Activated T-helper 1 cell treated with anti-CD3 and anti-CD28 coated beads, Interleukin-12 subunit alpha, Interleukin-12 subunit beta, Interleukin-2, Interleukin-4 antibody, amounts not matched to agents 30 ng/mL and 10 ng/mL and 1 ng/mL, durations not matched to agents 14 hours and 24 hours and 36 hours (primary cell): ENCODE measurements at places on chromosomes 4 and X. TPM values are rescaled to one million over a fixed set of nuclear protein-coding genes. Genes with fewer than 3 reads are reported as not detected.

Gene CXCL13
- total RNA-seq, result 6.8 and 7.9 TPM in 2 replicates

Gene SLC2A9
- total RNA-seq, result 3.4 and 4.5 TPM in 2 replicates

DNA sequence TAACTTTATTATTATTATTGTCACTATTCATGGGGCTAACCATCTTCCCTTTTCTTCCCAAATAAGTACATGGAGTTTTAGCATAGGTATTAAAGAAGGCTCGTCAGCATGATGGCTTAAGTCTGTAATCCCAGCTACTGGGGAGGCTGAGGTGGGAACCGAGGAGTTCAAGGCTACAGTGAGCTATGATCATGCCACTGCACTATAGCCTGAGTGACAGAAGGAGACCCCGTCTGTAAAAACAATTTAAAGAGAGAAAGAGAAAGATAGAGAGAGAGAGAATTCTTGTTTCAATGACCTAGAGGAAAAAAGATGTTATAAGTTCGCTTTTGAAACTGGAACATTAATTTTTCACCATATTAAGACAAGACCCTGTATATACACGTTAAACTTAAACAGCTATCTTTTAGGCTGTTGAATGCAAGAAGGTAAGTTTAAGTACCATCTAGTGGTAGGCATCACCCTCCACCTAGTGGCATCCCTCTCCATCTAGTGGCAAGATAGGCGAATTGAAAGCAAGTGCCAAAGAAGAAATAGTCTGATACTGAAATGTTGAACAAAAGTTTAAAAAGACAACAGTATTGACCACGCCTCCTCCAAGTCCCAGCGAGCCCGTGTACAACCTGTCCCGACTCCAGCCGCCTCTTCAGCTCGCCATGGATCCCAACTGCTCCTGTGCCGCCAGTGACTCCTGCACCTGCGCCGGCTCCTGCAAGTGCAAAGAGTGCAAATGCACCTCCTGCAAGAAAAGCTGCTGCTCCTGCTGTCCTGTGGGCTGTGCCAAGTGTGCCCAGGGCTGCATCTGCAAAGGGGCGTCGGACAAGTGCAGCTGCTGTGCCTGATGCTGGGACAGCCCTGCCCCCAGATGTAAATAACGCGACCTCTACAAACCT, 26.0 kb upstream of the YTHDC1 start:
- H3K36me3 ChIP-seq, result no peaks in the 10 kb centered on the region
- peak overlapping the region; percentile 65 for H3K4me3 ChIP-seq

DNA sequence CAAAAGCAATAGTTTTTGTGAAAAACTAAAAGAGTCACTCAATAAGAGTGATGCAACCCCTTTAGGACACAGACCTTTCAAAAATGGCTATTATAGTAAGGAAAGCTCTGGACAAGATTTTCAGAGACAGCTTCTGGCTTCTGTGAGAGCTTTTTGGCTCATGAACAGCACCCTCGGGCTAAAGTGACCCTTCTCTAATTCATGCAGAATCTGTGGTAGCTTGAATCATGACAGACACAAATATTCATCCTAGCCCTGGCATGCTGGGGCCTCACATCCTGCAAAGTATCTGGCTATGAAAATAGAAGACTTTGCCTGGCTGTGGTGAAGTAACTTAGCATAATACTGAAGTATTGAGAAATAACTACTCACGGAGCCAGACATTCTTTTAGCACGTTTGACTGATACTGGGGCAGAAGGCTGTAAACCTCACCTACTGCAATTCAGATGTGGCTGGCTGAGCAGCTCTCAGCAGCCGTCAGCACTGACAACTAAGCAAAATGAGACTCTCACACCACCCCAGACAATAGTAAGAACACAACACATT, 327.3 kb downstream of the MAPK10 start:
- H3K4me3 ChIP-seq, result no peak overlapping the region
- DNase-seq, result no peak
- no peaks in the 10 kb centered on the region for H3K4me1 ChIP-seq
- H3K27me3 ChIP-seq, result no peaks in the 10 kb centered on the region

DNA sequence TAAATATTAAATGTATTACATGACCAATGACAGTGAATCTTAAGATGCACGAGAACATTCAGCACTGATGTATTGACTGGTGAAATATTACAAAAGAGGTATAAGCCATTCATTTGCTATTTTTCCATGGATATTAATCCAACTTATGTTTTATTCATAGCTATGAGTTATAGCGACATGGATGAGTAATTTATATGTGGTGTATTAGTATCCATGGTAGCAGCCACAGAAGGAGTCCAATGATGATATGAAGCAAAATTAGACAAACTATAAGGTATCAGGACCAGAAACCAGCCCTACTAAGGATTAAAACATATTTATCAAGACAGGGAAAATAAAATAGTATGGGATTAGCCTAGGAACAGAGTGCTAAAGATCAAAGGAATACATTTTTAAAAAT, 50.7 kb downstream of the THAP9 start:
- H3K27ac ChIP-seq, result no peak overlapping the region
- H3K27me3 ChIP-seq, result no peaks in the 10 kb centered on the region
- no peak for DNase-seq
- H3K4me3 ChIP-seq, result no peak overlapping the region

DNA sequence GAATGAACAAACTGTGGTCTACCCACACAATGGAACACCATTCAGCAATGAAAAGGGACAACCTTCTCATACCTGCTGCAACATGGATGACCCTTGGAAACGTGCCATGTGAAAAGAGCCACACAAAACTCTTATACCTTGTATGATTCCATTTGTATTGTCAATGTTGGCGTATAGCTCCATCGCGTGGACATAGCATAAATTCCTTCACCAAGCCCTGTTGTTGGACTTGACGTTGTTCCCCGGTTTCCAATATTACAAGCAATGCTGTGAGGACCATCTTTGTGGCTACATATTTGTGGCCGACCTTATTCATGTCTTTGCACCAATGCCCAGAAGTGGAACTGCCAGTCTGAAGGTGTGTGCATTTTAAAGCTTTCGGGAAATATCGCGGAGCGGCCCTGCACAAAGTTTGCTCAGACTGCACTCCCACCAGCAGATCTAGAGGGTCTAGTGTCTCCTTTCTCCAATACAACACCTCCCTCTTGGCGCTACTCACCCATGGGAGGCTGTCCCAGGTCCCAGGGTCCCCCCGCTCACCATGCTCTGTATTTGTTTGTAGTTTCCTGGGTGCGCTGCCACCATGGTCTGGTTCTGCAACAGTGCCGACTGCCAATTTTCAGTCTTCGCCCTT, at the start of gene CLDN34:
TSS of gene CLDN34 (plus strand) at position 584 of the 634 bp plus-strand sequence. CDS start at position 584, 0 bp downstream.
- H3K27ac ChIP-seq, result no peak within 1 kb of the TSS
- H3K27me3 ChIP-seq, result peaks cover 3% of the 10 kb centered on the region
- no peaks in the 10 kb centered on the region for H3K36me3 ChIP-seq
- no peak for DNase-seq

GRCh38 chrX:74297766-74298165, 6.2 kb upstream of the ZCCHC13 start:
- no peak for DNase-seq
- no peak overlapping the region for H3K4me3 ChIP-seq
- H3K36me3 ChIP-seq, result no peaks in the 10 kb centered on the region
- no peaks in the 10 kb centered on the region for H3K27me3 ChIP-seq
- peaks cover 16% of the 10 kb centered on the region for H3K4me1 ChIP-seq

- peaks cover 3% of the 10 kb centered on the region for H3K27me3 ChIP-seq
- no peak for DNase-seq
- no peaks in the 10 kb centered on the region for H3K36me3 ChIP-seq
- H3K4me1 ChIP-seq, result no peaks in the 10 kb centered on the region
- H3K27ac ChIP-seq, result no peak overlapping the region
Observed at GRCh38 chrX:39670281-39670680, 427.5 kb downstream of the BCOR start.

DNA sequence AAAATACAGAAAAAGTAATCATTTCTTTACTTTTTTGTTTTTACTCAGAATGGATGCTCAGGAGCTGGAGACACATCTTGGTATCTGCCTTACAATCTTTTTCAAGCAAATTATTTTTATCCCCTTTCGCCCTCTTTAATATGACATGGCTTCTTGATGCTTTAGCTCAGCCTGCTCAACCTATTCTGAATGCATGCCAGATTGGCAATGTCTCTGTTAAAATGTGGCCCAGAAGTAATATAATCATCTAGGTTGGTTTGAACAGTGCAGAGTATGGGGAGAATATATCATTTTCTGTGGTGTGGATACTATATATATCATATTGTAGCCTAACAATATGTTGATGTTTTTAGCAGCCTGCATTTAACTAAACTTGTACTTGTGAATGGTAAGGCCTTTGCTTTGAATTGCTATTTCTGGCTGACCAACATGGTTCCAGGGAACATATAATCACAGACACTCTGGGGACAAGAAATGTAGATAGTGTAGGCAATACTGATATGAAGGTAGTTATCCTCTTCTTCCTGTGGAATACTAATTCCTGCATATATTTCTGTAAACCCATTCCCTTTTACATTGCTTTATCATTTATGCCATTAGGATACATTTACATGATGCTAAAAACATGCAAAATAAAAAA, 282.7 kb downstream of the PPP3CA start:
- no peak for DNase-seq
- H3K36me3 ChIP-seq, result peaks cover 4% of the 10 kb centered on the region
- H3K27me3 ChIP-seq, result no peaks in the 10 kb centered on the region
- no peaks in the 10 kb centered on the region for H3K4me1 ChIP-seq
- H3K4me3 ChIP-seq, result no peak overlapping the region

DNA sequence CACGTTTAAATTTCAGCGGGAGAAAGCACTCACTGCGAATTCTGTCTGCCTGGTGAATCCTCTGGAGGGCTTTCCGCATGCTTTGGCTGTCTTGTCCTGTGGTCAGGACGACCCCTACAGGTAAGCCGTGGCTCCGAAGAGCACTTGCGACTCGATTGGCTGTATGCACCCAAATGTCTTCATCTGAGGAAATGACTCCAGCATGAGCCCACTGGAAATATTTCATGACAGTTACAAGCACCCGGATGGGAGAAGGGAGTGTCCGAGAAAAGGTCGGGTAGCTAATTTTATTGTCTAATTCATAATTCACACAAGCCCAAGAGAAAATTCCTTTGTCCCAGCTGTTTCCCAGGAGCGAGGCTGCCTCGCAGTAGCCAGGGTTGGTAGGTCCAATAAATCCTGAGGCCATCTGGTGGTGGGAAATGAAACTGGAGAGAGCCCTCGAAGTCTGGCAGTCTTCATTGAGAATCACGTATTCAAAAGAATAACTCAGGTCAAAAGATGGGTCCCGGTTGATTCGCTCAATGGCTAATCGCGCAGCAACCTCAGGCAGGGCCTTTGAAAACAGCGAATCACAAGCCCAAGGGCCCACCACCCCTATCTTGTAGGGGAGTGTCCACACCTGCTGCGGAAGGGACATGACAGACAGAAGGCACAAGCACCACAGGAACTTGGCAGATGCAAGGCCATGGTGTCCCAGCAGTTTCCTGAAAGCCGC, 6.6 kb downstream of the GUCY2F start:
- no peak overlapping the region for H3K27ac ChIP-seq
- H3K4me1 ChIP-seq, result peaks cover 9% of the 10 kb centered on the region

GRCh38 chrX:50117476-50117875, 83.3 kb downstream of the AKAP4 start:
- no peak overlapping the region for H3K27ac ChIP-seq
- peaks cover 6% of the 10 kb centered on the region for H3K27me3 ChIP-seq
- no peaks in the 10 kb centered on the region for H3K4me1 ChIP-seq
- H3K4me3 ChIP-seq, result no peak overlapping the region
- DNase-seq, result no peak
- no peaks in the 10 kb centered on the region for H3K36me3 ChIP-seq

- H3K4me1 ChIP-seq, result no peaks in the 10 kb centered on the region
- no peaks in the 10 kb centered on the region for H3K36me3 ChIP-seq
- DNase-seq, result no peak
- H3K27ac ChIP-seq, result no peak overlapping the region
Observed at GRCh38 chrX:142998447-142999198, 27.1 kb upstream of the SPANXN4 start.
